ENCODE measurements at places on chromosomes 11 and 22.

DNA sequence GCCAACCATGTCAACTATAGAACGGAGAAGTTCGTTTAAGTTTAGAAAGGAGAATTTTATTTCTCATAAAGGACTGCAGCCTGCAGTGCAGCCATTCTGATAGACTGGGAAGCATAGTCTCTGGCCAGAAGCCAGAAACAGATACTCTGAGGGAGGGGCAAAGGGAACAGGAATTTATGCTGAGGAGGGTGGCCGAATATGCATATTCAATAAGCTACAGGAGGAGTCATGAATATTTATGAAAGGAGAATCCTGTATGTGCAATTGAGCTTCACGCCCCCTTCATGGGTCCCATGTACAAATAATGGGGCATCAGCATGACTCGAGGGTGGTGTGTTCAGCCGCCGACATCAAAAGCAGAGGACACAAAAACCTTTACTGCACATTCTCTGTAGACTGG, 199.9 kb downstream of the CWF19L2 start:
- no peak for DNase-seq

DNA sequence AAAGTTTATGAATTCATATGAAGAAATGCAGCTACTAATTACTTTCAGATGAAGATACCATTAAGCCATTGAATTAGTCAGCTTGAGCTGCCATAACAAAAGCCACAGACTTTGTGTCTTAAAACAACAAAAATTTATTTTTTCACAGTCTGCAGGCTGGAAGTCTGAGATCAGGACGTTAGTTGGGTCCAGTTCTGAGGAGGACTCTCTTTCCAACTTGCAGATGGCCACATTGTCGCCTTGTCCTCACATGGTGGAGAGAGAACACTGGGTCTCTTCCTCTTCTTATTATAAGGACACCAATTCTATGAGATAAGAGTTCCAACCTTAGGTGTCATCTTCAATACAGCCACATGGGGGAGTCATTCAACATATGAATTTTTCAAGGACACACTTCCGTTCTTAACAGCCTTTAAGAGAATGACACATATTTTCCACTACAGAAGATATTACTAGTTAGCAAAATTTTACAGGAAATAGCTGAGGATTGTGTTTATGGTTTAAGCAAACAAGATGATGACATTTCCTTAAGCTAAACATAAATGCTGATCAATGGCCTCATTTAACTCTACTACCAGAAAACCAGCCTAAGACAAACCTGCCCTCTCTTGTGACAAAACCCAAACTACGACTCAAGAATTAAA, 56.0 kb downstream of the DCUN1D5 start:
- DNase-seq = peak; percentile 50

- no peak for DNase-seq
Measured at GRCh38 chr11:101510591-101510990, 73.2 kb downstream of the TRPC6 start.

GRCh38 chr22:26501996-26502395, 10.3 kb downstream of the TFIP11 start:
- DNase-seq = no peak

DNA sequence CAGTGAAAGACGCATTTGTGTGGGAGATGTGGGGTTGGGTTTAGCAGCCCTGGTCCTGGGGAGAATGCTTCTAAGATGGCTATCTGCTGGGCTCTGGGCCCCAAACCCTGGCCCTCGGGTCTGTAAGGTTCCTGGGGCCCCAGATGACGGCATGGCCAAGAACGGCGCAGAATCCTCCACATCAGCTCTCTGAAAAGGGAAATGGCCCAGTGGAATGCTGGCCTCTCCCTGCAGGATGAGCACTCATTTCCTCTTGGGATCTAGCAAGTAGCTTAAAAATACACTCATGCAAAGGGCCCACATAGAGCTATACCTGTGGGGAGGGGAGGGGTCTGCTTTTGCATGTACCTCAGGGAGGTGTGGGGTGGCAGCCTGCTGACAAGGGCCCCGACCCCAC, 37.5 kb upstream of the LINC01488 start:
- no peak for DNase-seq

- no peak for DNase-seq
Measured at GRCh38 chr11:90639461-90639993, 416.7 kb upstream of the CHORDC1 start.

DNA sequence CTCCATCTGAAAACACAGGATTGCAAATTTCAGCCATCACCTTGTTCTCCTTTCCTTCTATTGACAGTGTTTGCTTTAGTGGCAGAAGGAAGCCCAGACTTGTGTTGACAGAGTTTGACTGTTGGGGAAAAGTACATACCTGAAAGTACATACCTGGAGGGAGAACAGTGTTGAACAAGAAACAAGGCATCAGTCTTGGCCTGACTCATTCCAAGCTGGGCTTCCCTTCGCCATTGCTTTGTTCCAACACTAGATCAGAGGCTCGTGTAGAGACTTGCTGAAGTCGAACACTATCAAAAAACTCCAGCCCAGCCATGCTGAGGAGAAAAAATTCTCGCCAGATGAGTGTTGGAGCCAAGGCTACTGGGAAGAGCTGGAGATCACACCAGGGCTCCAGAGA, 133.4 kb downstream of the BBOX1 start:
- no peak for DNase-seq

DNA sequence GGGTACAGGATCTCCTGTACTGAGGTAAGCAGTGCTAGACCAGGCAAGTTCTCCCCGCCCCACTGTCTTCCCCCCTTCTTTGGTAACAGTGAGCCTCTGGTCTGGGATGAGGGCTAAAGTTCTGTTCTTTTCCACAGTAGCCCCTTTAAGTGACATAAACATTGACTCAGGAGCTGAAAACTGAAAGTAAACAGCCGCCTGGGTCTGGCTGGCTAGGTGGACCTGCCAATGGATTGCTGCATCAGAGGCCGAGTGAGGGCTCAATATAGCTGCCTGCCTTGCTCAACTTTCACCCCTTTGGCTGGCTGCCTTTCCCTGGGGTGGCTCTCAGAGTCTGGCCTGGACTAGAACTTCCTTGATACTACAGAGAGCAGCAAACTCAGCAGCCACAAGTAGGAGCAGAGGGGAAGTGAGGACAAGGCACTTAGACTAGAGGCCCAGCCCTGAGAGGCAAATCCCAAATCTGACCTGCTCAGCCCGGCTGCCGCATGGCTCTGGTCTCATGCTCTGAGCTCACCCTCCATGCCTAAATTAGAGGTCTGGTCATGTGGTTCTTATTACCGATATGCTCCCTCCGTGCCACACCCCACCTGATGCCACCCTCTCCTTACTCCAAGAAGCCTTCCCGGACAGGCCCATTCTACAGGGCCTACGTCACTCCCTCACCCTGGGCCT, 9.6 kb upstream of the UCP3 start:
- no peak for DNase-seq

GRCh38 chr11:29801561-29801960, 215.3 kb downstream of the KCNA4 start:
- DNase-seq = no peak

- no peak for DNase-seq
Measured at GRCh38 chr11:115501502-115501892, 2.7 kb downstream of the CADM1 start.

- no peak for DNase-seq
Measured at GRCh38 chr11:87002918-87003317, 34.8 kb upstream of the TMEM135 start.

- DNase-seq = no peak
Measured at GRCh38 chr11:66877588-66878385, 20.9 kb downstream of the LRFN4 start.

DNA sequence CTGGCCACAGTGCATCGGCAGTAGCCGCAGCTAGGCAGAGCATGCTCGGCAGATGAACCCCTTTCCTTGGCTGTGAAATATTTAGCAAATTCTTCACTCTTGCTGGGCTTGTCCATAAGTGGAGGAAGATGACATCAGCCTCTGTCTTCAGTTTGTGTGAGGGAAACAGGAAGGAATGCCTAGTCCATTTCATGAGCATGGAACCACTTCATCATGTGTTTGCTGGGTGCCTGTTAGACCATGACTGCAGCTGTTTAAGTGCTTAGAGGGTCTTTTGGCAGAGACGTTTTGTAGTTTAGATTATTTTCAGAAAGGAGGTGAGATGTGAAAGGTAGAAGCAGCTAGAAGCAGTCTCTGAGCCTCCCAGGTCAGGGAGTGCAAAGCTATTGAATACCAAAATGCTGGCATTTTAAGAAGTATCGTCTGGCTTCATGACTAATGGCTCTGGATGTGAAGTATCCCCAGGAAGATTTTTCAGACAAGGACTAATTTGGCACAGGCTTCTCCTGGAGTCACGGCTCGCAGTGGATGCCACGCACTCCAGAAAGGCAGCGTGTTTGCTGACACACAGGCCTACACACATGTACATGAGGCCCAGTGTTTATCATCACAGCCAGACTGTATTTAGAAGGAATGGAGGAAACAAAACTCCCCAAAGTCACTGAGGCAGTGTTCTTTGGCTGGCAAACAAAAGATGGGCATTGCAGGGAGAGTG, 43.1 kb upstream of the GRAMD1B start:
- DNase-seq = no peak

DNA sequence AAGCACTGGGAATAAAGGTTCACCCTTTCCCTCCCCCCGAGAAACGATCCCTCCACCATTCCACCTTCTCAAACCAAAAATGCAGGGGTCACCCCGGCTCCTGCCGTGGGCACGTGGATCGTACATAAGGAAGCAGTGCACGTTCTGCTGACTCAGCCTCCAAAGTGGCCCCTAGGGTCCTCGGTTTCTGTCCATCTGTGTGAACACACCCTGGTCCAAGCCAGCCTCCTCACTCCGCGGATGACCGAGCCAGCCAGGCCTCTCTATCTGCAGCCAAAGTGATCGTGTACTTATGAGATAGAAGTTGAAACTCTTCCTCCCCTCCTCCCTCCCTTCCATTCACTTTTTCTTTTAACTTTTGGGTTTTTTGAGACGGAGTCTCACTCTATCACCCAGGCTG, 16.2 kb downstream of the C11orf24 start:
- DNase-seq = no peak

- DNase-seq = no peak
Measured at GRCh38 chr11:131626788-131627187, 256.4 kb downstream of the NTM start.

DNA sequence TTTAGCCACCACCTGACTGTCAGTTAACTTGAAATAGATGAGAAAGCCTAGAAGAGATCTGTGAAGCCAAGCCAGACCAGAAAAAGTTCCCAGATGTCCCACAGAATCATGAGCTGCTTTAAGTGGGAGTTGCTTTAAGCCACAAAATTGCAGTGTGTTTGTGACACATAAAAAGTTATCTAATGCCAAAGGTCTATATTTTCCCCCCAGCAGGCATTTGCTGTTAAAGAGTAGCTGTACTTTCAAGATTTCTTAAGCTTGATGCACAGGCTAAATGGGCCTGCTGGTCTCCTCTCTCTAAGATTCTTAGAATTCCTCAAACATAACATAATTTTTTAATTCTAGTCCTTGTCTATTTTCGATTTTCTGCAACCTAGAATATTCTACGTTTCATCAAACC, 825.7 kb downstream of the FAM181B start:
- no peak for DNase-seq

DNA sequence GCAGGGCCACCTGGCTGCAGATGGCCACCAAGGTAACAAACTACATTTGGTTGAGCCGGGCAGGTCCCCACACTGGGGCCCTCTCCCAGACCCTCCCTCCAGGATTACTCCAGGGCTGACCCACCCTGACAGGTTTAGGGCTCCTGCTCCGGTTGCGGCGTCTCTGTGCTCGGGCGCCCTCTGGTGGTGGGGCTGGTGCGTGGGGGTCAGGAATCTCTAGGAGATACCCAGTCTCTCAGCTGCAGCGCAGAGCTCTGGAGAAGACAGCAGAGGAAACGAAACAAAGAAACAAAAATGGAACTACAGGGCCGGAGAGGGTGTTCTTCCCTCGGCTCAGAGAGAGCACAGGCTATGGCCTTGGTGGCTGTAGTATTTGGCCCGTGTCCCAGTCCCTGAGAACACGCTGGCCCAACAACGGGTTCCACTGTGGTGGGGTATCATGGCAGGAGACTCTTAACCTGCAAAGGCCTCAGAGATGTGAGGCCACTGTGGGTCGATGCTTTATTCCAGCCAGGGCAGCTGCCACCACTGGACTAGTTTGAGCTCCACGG, 2.4 kb downstream of the C11orf96 start:
- DNase-seq = peak; percentile 68

GRCh38 chr11:44885919-44886789, 64.5 kb downstream of the TP53I11 start:
- no peak for DNase-seq

DNA sequence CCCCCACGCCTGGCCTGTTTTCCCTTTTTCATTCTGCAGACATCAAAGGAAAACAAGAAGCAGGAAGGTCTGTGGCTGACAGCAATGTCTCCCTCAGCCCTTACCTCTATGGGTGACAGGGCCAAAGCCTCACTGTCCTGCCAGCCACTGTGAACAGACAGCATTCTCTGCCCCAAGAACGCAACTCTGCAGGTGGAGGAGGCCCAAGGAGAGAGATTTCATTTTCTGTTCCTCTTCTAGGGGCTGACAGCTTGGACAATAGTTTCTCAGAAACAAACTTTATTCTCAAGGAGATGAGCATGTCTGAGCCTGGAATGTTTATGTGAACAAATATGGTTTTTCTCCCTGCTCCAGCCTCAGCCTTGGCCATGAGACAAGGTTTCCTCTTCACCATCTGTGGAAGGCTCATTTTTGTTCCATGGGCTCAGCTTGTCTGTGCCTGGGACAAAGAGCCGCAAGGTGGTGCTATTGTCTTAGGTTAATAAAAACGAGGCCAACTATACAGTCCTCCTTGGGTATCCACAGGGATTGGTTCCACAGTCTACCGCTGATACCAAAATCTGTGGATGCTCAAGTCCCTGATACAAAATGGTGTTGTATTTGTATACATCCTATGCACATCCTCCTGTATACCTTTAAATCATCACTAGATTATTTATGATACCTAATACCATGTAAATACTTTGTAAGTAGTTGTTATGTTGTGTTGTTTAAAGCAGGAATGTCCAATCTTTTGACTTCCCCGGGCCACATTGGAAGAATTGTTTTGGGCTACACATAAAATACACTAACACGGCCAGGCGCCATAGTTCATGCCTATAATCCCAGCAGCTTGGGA, 5.8 kb downstream of the PIWIL3 start:
- peak; percentile 55 for DNase-seq

DNA sequence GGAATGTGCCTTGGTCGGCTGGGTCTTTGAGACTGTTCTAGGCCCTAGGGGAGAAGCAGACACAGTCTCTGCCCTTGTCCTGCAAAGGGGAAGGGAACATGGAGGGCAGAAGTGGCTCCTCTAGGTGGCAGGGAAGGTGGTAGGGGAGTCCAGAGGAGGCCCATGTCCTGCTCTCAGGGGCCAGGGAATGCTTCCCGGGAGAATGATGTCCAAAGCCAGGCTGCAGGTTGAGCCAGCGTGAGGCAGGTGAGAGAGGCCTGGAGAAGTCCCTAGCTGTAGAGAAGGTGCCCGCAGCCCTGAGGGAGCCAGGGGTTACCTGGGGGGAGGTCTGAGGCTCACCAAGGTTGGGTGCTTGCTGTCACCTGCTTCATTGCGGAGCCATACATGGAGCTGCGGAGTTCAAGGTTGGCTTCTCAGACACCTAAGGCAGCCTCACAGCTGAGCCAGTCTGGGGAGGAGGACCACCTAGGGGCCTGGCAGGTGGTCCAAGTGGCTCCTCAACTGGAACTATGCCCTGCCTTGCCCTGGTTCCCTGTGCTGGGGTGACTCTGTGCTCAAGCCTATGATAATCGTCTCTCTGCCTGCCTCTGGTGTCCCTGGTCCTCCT, 46.1 kb downstream of the SMIM38 start:
- DNase-seq = no peak
